Activated effector memory CD4-positive, alpha-beta T cell treated with Interleukin-2 at 50 U/mL for 16 hours (primary cell): ENCODE measurements at places on chromosomes 4 and X.

DNA sequence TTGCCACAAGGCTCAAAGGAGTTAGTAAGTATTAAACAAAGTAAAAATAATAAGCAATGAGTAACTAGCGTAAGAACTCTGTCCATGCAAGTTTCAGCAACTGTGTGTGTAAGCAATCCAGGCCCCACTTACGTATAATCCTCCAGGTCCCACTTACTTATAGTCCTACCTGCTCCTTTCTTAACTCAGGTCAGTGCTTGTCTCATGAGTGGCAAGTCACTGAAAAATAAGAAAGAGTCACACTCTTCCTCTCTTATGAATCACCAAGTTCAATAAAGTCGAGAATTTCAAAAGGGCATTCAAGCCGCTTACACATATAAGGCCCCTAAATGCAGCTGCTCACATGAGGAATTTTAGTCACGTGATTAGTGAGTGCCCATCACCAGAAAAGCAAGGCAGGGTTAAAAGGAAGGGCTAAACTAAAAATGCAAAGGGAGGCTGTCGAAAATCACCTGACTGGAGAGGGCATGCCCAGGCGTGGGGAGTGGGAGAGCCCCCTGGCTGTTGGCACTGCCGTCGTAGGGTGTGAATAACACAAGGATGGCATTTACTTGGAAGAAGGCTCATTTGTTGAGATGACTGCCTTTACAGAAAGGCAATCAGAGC, 58.2 kb downstream of the ZNF827 start:
- DNase-seq: no peak

DNA sequence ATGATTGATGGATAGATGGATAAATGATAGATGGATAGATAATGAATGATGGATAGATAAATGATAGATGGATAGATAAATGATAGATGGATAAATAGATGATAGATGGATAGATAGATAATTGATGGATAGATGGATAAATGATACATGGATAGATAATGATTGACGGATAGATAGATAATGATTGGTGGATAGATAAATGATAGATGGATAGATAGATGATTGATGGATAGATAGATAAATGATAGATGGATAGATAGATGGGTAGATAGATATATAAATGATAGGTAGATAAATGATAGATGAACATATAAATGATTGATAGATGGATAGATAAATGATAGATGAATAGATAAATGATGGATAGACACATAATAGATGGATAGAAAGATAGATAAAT, 49.5 kb upstream of the SHOX start:
- no peak for DNase-seq

DNA sequence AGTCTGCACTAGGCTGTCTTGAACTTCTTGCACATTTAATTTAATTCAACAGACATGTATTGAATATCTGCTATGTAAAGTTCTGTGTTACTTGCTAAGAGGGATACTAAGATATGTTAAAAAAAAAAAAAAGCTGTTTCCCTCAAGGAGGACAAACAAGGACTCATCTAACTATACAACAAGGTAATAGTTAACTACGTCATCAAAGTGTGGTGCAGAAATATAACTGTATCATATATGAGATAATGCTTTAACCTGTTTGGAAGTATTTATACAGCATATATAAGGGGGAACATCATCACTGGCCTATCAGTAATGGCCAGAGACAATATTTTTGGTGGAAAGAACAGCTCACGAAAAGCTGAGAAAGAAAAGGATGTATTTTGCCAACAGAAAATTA, 89.9 kb downstream of the PTPN13 start:
- DNase-seq: no peak

GRCh38 chr4:42671431-42672194, 14.7 kb upstream of the ATP8A1 start:
- DNase-seq: no peak

- DNase-seq: no peak
Measured at GRCh38 chrX:13414006-13414647, 94.3 kb upstream of the ATXN3L start.
